ENCODE measurements at places on chromosomes 11 and 22.

- peak; percentile 13 for DNase-seq
Observed at GRCh38 chr22:30574095-30574981, at the start of gene GAL3ST1. TSS of gene GAL3ST1 (minus strand) at chr22:30574665. CDS start at chr22:30557392, 17,273 bp downstream.

DNA sequence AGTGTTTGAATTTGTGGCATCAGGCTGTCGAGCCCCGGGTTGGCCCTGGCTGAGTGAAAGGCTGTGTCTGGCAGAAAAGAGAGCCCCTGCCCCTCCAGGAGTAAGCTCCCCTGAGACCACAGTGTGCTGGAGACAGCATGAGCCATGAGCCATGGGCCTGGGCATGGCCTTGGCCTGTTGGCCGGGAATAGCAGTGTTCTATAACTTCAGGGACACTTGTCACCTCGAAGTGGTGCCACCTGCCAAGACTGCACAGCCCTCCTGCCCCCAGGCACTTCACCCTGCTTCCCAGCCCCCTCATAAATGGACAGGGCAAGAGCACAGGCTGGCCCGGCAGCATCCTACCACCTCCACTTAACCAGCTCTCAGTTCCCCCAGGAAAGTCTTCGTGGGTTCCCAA is 20.7 kb upstream of the SUSD2 start:
- no peak for DNase-seq

GRCh38 chr11:73225001-73225686 is 7.1 kb downstream of the P2RY2 start:
- no peak for DNase-seq

GRCh38 chr22:22068657-22069056 is 86.1 kb upstream of the TOP3B start:
- no peak for DNase-seq

GRCh38 chr11:22928207-22928917 is 68.1 kb upstream of the CCDC179 start:
- no peak for DNase-seq

DNA sequence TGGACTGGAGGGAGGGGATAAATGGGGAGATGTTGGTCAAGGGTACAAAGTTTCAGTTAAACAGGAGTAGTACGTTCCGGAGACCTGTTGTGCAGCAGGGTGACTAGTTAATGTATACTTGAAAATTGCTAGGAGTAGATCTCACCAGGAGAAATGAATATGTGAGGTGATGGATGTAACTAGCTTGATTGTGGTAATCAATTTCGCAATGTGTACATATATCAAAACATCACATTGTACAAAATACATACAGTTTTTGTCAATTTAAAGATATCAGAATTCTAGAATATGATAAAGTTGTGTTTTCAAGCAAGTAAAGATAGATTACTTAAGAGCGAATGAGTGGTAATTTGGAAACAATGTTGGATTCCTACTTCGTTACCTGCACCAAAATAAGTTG is 13.3 kb downstream of the EIF3F start:
- no peak for DNase-seq

GRCh38 chr11:61632096-61632495 is 48.1 kb upstream of the DAGLA start:
- no peak for DNase-seq

DNA sequence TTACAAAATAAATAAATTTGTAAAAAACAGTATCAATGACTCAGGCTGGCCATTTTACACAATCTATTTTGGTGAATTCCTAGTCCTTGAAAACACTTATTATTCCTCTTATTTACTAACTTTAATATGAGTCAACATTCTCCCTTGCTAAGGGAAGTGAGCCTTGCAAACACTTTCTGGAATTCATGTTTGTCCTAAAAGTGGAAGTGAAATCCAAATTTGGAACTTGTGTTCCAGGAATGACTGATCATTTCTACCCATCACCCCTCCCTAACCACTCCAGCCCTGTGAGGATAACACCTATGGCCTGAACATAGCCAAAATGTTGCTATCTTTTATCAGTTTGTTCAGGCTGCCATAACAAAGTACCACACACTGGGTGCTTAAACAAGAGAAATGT is 83.1 kb downstream of the OR5AK2 start:
- DNase-seq, result no peak

DNA sequence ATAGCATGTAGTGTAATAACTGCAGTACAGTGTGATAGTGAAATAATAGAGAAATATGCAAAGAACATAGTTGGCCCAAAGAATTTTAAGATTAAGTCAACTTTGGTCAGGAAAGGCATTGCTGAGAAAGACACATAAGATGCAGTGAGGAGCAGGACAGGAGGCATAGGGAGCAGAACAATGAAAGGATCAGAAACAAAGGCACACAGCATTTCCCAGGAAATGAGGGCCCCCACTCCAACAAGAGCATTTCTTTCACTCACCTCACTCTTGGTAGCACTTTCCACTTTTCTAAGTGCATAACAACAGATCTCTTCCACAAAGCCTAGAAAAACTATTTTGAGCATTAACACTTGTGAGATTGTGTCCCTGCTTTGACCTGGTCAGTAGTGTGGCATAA is 238.4 kb upstream of the FAT3 start:
- DNase-seq, result no peak

DNA sequence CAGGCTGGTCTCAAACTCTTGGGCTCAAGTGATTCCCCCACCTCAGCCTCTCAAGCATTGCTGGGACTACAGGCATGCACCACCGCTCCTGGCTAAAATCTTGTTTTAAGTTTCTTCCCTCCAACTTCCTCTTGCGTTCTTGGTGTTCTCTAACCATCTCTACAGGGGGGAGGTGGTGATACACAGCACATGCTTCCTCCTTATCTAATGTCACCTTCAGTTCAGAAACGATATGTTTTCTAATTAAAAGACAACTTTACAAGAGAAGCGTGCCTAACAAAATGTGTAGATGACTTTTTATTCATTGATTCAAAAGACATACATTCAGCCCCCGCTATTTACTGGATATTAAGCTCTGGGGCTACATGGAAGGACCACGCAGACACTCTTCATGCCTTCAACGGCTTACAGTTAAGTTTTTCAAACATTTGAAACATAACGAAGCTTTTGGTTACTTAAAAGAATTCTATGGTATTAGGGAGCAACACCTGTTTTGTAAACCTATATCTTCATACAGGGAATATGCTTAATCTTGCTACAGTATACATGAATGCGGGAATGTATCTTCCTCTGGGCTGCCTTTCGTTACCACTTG is 933 bp upstream of the DLAT start:
- no peak for DNase-seq

GRCh38 chr11:33667819-33668467 is 32.7 kb downstream of the C11orf91 start:
- no peak for DNase-seq

DNA sequence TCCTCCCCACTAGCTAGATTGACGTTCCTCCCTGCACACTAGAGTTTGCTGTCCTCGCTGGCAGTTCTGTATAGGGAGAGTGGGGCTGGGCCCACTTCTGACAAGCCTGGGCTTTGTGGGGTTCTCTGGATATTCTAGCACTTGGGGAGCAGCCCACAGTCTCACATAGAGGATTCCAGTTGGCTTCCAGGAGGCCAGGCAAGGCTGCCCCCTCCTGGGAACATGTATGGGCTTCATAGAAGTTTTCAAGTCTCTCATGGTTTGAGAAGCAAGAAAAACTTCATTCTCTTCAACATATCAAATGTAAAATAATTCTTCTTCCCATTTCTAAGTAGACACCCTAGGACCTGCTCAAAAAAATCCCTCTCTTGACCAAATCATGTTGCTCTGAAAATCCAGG is 87.5 kb downstream of the NAV2 start:
- DNase-seq, result no peak

DNA sequence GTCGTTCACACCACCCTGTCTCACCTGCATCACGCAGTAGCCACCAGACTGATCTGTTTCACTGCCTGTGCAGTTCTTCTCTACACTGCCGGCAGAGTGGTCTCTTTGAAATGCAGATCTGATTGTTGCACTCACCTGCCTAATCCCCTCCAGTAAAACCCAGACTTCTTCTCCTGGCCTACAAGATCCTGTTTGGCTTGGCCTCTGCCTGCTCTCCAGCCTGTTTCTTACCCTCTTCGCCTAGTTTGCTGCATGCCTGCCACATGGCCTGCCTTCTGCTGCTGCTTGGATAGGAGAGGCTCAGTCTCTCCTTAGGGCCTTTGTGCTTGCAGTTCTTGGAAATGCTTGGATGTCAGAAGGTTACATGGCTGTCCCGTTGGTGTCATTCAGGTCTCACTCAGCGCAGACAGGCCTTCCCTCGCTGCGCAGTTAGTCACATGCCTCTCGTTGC is 42.0 kb downstream of the PACS1 start:
- DNase-seq, result no peak

DNA sequence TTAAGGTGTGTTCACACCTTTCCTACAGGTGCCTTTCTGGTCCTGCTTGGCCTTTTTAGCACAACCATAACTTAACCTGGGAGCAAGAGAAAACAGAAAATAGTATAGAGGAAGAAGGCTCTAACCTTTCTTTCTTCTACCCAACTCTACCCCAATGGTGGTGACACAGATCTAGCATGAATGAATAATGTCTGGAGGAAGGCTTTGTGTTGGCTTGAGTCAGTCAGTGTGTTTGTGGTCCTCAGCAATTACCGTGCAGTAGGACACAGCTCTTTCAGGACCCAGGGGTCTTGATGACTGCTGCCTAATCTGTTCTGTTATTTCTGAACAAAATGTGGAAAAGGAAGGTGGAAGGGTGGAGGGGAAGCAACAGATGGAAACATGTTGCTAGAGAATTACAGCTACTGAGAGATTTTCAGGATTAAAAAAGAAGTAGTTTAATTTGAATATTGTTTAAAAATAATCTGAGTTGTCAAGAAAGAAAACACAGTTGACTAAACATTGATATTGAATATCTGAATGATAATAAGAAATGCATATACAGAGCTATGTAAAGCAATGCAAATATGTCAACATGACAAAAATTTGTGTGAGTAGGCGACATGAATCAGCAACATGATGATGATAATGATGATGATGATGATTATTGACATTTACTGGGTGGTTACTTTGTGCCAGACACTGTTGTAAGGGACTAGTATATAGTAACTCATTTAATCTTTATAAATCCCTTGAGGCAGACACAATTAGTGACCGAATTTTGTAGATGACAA is 55.3 kb downstream of the AASDHPPT start:
- DNase-seq, result no peak

GRCh38 chr22:37627121-37627520 is 12.3 kb upstream of the SH3BP1 start:
- no peak for DNase-seq

- DNase-seq, result no peak
Observed at GRCh38 chr11:20374741-20375300, 11.3 kb downstream of the HTATIP2 start.

- DNase-seq, result no peak
Observed at GRCh38 chr11:115665175-115665821, 161.1 kb upstream of the CADM1 start.

- DNase-seq, result peak; percentile 23
Observed at GRCh38 chr11:76380159-76380976, 564 bp downstream of the THAP12 start.

DNA sequence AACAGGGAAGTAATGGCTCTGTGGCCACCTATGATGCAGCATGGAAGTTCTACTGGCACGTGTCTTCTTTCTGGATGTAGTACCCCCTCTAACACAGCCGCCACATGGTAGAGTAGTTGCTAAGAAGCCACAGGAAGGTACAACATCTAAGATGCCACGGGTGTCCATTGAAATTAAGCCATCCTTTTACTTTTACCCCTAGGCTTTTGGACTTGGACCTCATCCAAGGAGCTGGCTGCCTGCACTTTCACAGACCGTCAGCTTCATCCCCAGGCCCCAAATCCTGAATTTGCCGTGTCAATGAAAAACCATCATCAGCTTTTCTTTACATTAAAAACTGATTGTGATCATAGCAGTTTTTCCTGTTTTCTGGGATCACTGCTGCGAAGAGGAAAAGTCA is 102.4 kb downstream of the RPL27A start:
- no peak for DNase-seq

- DNase-seq, result no peak
Observed at GRCh38 chr11:46616551-46617133, 385 bp downstream of the HARBI1 start.

DNA sequence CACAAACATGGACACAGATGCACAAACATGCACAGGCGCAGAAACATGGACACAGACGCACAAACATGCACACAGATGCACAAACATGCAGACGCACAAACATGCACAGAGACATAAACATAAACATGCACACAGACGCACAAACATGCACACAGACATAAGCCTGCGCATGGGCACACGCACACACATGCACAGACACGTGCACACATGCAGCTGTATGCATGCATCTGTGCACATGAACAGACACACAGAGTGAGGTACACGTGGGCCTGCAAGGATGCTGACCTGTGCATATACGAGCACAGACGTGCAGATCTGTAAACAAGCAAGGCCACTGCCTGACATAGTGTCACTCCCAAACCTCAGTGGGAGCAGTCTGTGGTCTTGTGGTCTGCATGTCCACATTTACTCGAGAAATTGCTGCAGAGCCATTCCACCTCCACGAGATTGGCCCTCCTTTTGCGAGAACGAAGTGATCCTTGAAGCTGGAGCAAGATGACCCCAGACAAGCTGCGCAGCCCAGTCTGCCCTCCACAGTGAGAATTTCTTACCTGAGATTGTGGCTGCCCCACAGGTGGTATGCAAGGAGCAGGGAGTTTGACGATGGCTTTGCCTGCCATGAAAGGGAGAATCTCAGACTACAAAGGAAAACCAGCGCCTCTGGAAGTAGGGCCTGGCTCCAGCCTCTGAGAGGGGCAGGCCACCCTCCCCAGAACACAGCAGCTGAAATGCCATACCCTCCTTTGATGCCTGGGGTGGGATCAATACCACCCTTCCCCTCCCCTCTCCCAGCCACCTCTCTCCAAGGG is 299.9 kb downstream of the BRD1 start:
- no peak for DNase-seq

- no peak for DNase-seq
Observed at GRCh38 chr11:117055469-117055868, 42.8 kb downstream of the SIK3 start.

- no peak for DNase-seq
Observed at GRCh38 chr11:96189351-96189750, 153.6 kb downstream of the MAML2 start.

DNA sequence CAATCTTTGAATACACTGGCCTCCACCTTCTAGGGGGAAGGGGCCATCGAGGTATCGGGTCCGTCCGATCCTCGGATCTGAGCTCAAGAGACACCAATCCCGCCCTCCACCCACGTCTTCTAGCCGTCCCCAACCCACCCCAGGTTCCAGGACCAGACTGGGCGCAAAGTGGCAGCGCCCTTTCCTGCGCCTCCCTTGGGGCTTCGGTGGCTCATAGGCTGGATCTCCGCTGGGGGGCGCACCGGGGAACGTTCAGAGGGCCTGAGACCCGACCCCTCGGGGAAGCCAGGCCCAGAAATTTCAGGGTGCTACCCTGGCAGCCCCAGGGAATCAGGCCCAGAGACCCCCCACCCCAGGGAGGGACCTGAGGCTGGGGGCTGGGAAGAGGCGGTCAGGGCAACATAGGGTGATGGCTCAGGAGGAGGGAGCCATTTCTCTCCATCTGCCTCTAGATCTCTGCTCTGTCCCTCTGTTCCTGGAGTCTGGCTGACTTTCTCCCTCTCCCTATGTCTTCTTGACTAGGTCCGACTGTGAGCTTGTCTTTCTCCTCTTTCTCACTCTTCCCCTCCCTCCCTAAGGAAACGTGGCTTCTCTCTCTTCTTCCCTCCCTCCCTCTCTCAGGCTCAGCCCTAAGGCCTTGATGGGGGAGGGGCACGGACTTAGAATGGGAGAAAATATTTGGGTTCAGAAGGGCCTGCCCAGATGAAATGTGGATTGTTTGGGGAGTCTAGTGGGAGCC is 1.1 kb downstream of the CREB3L1 start:
- DNase-seq, result peak; percentile 61

Measured in NCI-H1930 (cell line).